NCI-H2227 treated with DMSO at 0.1 percent for 48 hours (cell line): ENCODE measurements at places on chromosomes 3 and 15.

DNA sequence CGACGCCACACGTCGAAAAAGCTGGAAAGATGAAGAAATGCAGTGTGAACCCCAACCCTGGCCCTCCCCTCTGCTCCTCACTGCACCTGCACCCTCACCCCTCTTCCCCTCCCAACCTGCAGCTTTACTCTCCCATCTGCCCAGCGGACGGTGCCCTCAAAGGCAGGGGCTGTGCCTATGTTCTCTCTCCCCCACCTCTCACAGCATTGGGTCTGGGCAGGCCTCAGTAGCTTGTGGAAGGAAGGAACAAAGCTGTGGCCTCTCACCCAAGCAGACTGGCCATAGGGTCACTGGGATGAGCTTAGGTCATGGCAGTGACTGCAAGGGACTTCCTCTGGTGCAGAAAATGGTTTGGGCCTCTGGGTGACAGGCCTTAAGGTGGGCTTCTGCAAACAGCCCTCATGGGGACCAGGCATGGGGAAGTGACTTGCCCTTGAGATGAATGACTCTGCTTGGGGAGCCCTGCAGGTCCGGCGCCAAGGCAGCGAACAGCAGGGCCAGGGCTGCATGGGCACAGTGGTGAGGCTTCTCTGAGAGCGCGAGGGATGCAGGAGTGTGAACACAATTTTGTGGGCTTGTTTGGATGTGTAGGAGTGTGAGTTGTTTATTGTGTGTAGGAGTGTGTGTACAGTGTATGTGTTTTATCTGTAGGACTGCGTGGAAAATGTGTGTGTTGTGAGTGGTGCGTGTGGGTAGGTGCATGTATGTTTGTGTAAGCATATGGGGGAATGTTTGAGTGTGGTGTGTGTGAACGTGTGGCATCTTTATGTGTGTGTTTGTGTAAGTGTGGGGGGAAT is 29.2 kb downstream of the SRPRB start:
- DNase-seq = no peak

GRCh38 chr3:82145742-82146141 is 384.3 kb upstream of the GBE1 start:
- DNase-seq = no peak

DNA sequence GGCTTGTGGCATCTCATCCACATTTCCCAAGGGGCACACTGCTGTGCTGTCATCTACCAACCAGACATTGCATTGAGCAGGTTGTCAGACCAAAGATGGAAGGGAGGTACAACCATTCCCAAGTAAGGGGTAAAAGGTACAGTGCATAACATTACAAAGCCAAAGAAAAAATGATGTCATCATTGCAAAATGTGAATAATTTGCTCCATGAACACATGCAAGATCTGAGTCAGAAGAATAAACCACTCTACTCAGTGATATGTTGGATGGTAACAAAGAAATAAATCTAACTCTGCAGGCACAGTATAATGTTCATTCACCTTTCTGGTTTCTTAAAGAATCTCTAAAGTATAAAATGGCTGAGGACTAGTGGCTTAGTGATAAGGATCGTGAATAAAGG is 202.7 kb downstream of the MAGI1 start:
- DNase-seq = no peak

DNA sequence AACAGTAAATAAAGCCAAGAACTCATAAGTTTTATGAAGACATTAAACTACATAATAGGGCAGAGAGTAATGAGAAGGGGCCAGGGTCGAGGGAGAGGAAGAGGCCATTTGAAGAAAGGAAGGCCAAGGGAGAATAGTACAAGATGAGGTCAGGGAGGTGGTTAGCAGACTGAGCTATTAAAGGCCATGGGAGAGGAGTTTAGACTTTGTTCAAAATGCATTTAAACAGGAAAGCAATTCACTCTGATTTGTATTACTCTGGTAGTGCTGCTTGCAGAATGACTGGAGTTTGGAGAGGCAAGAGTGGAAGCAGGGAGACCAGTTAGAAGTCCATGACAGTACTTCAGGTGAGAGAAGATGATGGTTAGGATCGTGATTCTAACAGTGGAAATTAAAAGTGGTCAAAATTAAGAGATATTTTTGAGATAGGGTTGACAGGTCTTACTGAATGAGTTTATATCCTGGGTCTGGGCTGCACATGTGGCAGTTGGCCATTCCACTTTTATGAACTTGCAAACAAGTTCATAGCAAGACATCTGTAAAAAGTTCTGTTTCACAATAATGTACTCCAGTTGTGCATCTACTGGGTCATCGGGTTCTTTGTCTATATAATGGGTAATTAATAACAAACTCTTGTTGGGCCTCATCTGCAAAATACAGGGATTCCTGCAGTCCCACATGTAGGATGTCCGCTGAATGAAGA is 16.3 kb downstream of the PPP2R3A start:
- DNase-seq = no peak

- no peak for DNase-seq
Observed at GRCh38 chr3:151687076-151687475, 46.7 kb upstream of the AADACL2 start.

DNA sequence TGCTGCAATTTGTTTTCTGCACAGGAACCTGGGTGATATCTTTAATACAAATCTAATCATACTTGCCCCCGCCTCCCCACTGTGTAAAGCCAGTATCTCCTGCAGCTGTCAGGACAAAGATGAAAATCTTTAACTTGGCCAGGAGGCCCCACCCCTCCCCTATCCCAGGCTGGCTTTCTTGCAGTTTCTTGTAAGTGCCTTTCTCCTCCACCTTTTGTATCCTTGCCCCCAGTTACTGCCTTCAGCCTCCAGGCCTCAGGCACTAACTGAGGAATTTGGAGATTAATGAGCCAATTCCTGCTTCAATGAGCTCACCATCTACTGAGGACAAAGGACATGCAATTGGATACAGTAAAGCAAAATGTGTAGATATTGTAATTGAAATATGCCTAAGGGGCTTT is 6.5 kb downstream of the GCSAM start:
- DNase-seq = no peak

GRCh38 chr3:167864552-167864874 is 129.0 kb downstream of the SERPINI1 start:
- no peak for DNase-seq

- no peak for DNase-seq
Observed at GRCh38 chr3:35144011-35144410, 495.3 kb upstream of the ARPP21 start.

DNA sequence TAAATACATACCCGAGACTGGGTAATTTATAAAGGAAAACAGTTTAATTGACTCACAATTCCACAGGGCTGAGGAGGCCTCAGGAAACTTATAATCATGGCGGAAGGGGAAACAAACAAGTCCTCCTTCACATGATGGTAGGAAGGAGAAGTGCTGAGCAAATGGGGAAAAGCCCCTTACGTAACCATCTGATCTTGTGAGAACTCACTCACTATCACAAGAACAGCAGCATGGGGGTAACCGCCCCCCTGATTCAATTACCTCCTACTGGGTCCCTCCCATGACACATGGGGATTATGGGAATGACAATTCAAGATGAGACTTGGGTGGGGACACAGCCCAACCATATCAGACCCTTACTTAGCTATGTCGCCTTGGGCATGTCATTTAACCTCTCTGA is 27.7 kb downstream of the SCG3 start:
- DNase-seq = no peak

DNA sequence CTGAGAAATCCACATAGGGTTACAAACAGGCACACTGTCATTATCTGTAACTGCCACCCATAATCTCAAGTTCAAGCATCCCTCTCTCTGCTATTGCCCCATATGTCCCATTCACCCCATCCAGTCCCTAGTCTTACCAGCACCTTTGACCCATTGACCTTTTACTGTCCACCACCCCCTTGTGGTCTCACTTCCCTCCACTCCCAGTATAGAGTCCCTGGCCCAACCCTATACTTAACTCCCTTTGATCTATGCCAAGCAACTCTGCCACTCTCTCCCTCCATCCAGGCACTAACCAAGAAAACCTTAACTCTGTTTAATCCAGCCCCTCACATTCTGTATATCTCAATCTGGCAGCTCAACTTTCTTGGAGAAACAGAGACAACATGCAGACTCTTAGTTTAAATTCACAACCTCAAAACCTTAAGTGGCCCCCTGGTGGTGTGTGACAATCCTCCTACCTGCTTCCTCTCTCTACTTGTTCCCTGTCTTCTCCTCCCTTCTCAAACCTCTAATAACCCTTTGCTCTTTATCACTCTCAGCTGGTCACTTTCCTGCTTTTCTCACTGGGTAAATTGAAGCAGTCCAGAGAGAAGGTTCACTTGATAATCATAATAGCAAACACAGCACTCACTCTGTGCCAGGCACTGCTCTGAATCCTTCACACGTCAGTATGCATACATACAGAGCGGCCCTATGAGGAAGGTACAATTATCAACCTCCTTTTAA is 162.7 kb downstream of the STT3B start:
- DNase-seq = no peak

DNA sequence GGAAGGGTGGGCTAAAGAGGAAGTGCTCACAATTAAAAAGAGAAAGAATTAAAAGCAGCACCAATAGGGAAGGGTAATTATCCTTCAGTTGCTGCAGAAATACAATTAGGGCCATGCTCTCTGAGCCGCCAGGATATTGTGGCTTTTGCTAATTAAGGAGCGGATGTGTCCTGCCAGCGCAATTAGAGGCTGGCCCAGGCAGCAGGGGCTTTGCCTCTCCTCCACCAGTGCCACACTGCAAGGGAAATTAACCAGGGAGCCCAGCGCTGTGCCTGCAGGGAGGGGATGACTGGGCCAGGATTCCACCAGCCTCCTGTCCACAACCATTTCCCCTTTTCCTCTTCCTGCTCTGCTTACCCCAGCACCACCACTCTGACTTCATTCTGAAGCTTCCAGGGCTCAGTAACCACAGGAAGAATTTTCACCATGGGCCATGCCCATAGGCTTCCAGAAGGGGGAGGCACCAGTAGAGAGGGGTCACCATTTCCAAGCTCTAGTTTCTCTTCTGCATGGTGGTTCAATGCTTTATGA is 10.4 kb upstream of the AEN start:
- DNase-seq = no peak
